ENCODE measurements at places on chromosomes 3 and 15. TPM values are rescaled to one million over a fixed set of nuclear protein-coding genes. Genes with fewer than 3 reads are reported as not detected.

Gene SI
- not detected for total RNA-seq

Gene PGBD4
- 3.3 TPM for total RNA-seq

Gene GHRL
- not detected for total RNA-seq

Gene SAMMSON
- not detected for total RNA-seq

Gene SPINT1
- total RNA-seq: 144 TPM

Gene TGM5
- 0.25 TPM for total RNA-seq
